ENCODE measurements at places on chromosomes 1 and 21.

GRCh38 chr1:1281533-1282321 lies 1.5 kb downstream of the SCNN1D start:
- no peak for DNase-seq

- no peak for DNase-seq
Measured at GRCh38 chr1:34354367-34354766, 177.7 kb downstream of the C1orf94 start.

- DNase-seq, result no peak
Measured at GRCh38 chr1:12161662-12162458, 4.9 kb upstream of the TNFRSF1B start.

DNA sequence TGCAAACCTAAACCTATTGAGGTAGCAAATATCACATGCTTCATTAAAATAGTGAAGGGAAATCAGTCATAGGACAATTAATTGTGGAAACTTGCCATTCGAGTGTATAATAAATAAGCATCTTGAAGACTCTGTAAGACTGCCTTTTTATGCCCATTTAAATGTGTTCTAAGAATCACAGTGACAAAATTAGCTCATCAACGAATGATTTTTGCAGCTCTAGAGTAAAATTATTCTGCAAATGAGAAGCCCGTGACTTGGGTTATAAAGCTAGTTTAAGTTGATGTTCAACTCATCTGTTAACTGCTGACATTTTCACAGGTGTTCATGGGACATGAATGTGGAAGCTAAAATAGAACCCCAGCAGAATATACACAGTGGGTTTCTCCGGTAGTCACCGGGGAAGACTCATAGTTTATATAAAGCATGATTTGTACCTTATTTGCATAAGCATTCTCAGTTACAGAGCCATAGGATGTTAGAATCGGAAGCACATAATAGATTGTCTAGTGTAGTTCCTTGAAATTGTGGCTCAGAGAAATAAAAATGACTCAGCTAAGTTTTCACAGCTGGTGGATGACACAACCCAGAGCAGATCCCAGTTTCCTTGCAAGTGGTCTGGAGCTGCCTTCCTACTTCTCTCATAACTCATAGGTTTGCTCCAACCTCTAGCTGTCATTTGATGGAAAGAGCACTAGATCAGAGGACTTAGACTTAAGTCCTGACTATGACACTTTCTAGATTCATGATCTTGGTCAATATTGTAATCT lies 107.3 kb downstream of the UCHL5 start:
- DNase-seq, result no peak

GRCh38 chr21:35405981-35406380 lies 356.9 kb upstream of the RUNX1 start:
- no peak for DNase-seq
